ENCODE measurements at places on chromosomes 3 and 15. TPM values are rescaled to one million over a fixed set of nuclear protein-coding genes. Genes with fewer than 3 reads are reported as not detected.
A peak's percentile ranks its signal among the peaks of the same experiment; 100 is the strongest.

- no peak overlapping the region for H3K4me3 ChIP-seq
- DNase-seq, result no peak
- no peaks in the 10 kb centered on the region for H3K27me3 ChIP-seq
- no peak overlapping the region for H3K27ac ChIP-seq
- no peaks in the 10 kb centered on the region for H3K36me3 ChIP-seq
- H3K4me1 ChIP-seq, result no peaks in the 10 kb centered on the region
These were observed 6.6 kb downstream of the DUOX1 start for GRCh38 chr15:45136378-45136764.

DNA sequence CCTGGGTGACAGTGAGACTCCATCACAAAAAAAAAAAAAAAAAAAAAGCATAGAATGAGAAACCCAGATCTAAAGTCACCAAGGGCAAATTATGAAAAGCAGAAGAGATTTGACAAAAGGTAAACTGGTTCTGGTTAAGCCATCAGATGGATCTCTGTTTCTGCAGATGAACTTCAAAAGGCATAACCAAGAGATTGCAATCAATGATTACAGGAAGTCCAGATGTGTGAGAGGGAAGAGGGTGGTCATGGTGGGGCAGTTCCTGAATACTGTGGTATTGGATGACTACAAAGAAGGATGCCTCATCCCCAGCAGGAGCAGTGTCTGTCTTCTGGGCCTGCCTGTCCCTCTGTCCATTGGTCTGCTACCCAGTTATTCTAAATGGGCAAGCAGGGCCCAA lies 3.8 kb downstream of the P4HTM start:
- no peaks in the 10 kb centered on the region for H3K36me3 ChIP-seq
- H3K27me3 ChIP-seq, result no peaks in the 10 kb centered on the region
- no peak overlapping the region for H3K27ac ChIP-seq
- peaks cover 14% of the 10 kb centered on the region for H3K4me1 ChIP-seq
- DNase-seq, result no peak
- H3K4me3 ChIP-seq, result no peak overlapping the region

DNA sequence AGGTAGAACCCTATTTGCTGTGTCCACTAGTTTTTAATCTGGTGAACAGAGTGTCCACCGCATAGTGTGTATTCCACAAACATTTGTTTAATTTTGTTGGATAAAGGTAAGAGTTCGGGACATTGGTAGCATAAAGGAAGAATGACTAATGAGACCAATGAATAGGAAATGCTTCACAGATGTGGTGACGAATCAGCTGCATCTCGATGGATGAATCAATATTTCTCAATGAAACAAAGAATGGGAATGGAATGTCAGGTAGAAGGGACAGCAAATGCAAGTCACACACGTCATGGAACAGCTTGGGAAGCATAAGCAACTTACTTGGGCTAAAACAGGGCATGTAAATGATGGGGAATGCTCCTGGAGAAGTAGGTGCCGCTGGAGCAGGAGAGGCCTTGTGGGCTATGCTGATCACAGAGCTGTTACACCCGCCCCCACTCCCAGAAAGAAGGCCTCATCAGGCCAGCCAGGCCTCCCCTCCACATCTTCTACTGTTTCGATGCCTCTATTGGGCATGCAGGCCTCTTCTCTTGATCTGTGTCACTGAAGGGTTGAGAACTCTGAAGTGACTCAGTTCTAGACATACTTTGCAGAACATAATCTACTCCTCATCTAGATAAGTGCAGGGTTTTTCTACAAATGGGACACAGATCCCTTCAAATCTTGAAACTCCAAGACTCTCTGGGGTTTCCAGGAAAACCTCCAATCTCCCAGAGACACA lies 120.0 kb upstream of the GADL1 start:
- no peaks in the 10 kb centered on the region for H3K27me3 ChIP-seq
- peak; percentile 78 for DNase-seq
- no peaks in the 10 kb centered on the region for H3K36me3 ChIP-seq
- H3K4me3 ChIP-seq, result no peak overlapping the region
- H3K4me1 ChIP-seq, result peaks cover 31% of the 10 kb centered on the region
- H3K27ac ChIP-seq, result peak overlapping the region; percentile 17

GRCh38 chr15:101176625-101177024 lies 75.2 kb downstream of the CHSY1 start:
- peaks cover 26% of the 10 kb centered on the region for H3K36me3 ChIP-seq
- no peak overlapping the region for H3K4me3 ChIP-seq
- H3K27ac ChIP-seq, result peak overlapping the region; percentile 59
- peaks cover 27% of the 10 kb centered on the region for H3K4me1 ChIP-seq
- no peaks in the 10 kb centered on the region for H3K27me3 ChIP-seq
- peak; percentile 32 for DNase-seq

DNA sequence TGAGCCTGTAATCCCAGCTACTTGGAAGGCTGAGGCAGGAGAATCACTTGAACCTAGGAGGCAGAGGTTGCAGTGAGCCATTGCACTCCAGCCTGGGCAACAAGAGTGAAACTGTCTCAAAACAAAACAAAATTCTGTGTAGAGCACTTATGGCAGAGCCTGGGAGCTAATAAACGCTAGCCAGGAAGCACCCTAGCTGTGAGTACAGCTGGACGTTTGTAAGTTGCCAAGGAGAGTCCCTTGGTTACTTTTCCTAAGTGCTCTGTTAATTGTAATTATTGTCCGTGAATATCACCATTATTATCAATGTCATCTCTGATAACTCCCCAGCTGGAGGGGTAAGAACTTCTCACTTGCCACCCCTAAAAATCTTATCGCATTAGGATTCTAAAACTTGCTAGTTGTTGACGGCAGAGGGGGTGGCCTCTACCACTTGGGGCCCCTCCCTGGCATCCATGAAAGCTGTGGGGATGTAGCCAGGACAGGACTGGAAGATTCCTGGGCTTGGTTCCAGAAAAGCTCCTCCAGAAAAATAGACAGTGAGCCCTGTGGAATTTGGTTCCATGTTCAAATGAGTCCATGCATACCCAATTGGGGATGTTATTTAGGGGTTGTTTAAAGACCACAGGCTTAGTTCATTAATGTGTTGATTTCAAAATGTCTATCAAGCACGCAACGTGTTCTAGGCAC lies 9.9 kb upstream of the KLHL25 start:
- H3K36me3 ChIP-seq, result no peaks in the 10 kb centered on the region
- H3K4me3 ChIP-seq, result no peak overlapping the region
- no peak overlapping the region for H3K27ac ChIP-seq
- no peak for DNase-seq
- no peaks in the 10 kb centered on the region for H3K27me3 ChIP-seq

GRCh38 chr3:173921732-173922131 lies 524.2 kb downstream of the NLGN1 start:
- no peak overlapping the region for H3K4me3 ChIP-seq
- DNase-seq, result no peak
- peaks cover 3% of the 10 kb centered on the region for H3K4me1 ChIP-seq
- no peak overlapping the region for H3K27ac ChIP-seq

DNA sequence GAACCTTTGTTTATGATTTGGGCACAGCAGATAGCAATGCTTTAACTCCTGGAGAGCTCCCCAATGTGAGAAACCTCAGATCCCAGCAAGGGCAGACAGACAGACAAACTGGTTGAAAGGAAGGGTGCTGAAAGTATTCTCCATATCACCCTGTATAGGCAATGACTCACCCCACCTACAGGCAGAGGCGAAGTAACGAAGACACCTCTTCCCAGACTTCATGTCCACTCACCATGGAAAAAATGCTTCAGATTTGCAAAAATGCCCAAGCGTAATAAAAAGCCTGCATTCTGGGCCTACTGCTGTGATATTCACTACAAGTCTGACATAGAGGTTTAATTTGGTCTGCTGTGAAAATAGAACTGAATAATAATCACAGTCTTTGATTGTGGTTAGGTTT lies 50.5 kb downstream of the THBS1 start:
- no peaks in the 10 kb centered on the region for H3K27me3 ChIP-seq
- peak overlapping the region; percentile 43 for H3K27ac ChIP-seq
- peak; percentile 75 for DNase-seq
- no peaks in the 10 kb centered on the region for H3K36me3 ChIP-seq
- no peak overlapping the region for H3K4me3 ChIP-seq
- peaks cover 26% of the 10 kb centered on the region for H3K4me1 ChIP-seq

GRCh38 chr15:70156671-70157271 lies 59.1 kb upstream of the TLE3 start:
- no peak overlapping the region for H3K27ac ChIP-seq
- H3K4me3 ChIP-seq, result peak overlapping the region; percentile 44
- no peaks in the 10 kb centered on the region for H3K36me3 ChIP-seq

GRCh38 chr3:121855555-121855954 lies 20.5 kb downstream of the EAF2 start:
- H3K27me3 ChIP-seq, result no peaks in the 10 kb centered on the region
- H3K36me3 ChIP-seq, result no peaks in the 10 kb centered on the region
- no peak overlapping the region for H3K4me3 ChIP-seq
- H3K4me1 ChIP-seq, result no peaks in the 10 kb centered on the region
- DNase-seq, result no peak

GRCh38 chr3:67923796-67924195 lies 269.4 kb upstream of the SUCLG2 start:
- H3K4me3 ChIP-seq, result no peak overlapping the region
- H3K27ac ChIP-seq, result no peak overlapping the region
- H3K4me1 ChIP-seq, result no peaks in the 10 kb centered on the region
- no peaks in the 10 kb centered on the region for H3K27me3 ChIP-seq
- DNase-seq, result no peak

DNA sequence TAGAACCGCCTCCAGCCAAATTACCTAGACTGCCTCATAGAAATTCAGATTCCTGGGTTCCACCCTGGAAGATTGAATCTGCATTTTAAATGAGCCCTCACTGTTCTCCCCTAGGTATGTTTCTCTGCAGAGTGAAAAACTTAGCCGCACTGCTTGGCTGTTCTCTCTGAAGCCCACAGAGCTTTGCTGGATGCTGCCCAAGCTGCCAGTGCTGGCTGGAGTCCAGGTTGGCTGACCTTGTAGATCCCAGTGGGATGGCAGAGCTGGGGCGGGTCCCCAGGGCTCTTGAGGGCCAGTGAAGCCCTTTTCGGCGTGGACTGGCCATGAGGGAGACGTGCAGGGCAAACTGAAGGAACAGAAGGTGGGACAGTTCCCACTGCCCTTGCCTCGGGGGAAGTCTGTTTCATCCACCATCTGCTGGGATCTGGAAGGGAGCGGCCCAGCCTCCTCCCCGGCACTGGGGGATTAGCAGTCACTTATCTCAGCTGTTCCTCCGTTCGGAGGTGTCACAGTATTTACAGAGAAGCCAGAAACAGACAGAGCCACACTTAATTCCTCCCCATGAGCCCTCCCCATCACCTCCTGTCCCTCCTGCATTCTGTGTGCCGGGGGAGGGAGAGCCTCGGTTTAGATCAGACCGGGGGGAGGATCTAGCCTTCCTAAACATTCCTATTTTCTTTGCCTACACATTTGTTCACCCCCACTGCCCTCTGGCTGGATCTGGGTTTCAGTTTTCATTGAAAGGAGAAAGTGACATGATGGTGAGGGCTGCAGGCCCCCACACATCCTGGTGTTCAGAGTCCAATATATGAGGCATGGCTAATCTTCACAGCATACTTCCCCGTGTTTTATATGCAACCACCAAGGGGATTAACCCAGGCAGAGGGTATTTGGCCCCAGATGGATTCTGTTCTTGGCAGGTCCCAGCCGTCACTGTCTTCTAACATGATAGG lies 4.1 kb upstream of the ACTC1 start:
- no peaks in the 10 kb centered on the region for H3K36me3 ChIP-seq
- H3K4me1 ChIP-seq, result peaks cover 18% of the 10 kb centered on the region
- H3K27me3 ChIP-seq, result no peaks in the 10 kb centered on the region
- DNase-seq, result no peak

- no peak overlapping the region for H3K27ac ChIP-seq
- peak; percentile 20 for DNase-seq
- no peak overlapping the region for H3K4me3 ChIP-seq
- H3K4me1 ChIP-seq, result peaks cover 9% of the 10 kb centered on the region
- no peaks in the 10 kb centered on the region for H3K27me3 ChIP-seq
- no peaks in the 10 kb centered on the region for H3K36me3 ChIP-seq
These were observed 235.0 kb downstream of the SLC9A9 start for GRCh38 chr3:143613226-143613625.

DNA sequence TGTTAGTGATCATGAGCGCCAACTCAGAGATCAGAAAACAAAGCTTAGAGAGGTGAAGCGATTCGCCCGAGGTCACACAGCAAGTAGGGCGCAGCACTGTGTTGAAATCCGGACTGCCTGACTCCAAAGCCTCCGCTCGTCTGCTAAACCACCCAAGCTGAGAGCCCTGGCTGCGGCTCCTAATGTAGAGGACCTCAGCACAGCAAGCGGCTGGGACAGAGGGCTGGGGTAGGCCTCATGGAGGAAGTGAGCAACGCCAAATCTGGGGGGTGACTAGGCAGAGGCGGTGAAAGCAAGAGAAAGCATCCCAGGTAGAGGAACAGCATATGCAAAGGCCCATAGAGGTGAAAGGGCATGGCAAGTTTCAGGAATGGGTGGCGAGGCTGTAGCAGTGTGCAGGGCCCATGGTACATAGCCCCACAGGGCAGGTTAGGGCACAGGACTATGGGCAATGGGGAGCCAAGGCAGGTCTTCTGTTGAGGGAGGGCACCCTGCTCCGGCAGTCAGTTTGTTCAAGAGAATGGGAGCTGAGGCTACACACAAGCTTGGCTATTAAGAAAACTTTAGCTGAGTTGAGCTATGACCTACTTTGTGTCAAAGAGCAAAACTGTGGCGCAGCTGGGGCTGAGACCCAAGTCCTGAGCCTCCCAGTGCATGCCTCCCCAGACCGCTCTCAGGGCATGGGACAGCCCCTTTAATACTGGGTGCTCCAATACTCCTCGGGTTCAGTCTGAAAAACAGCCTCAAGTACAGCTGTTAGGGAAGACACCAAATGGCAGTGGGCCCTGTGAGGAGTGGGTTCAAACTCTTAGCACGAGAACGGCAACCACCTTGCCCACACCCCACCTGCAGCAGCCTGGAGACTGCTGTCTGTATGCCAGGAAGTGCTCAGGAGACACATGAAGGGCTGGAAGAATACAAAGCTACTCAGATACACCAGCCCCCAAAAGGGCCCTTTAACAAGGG lies 988 bp upstream of the CFAP92 start:
- H3K27me3 ChIP-seq, result peaks cover 55% of the 10 kb centered on the region
- DNase-seq, result no peak
- H3K4me3 ChIP-seq, result no peak overlapping the region
- H3K4me1 ChIP-seq, result no peaks in the 10 kb centered on the region
- H3K27ac ChIP-seq, result no peak overlapping the region

The NFKBIZ gene
- 19.1 TPM for total RNA-seq

The MORC1 gene
- total RNA-seq, result not detected

The LAMB2 gene
- 1,064 TPM for total RNA-seq

The MEX3B gene
- 11.4 TPM for total RNA-seq

The LRRC49 gene
- 10.3 TPM for total RNA-seq
